ENCODE measurements at places on chromosomes 5 and 9.

DNA sequence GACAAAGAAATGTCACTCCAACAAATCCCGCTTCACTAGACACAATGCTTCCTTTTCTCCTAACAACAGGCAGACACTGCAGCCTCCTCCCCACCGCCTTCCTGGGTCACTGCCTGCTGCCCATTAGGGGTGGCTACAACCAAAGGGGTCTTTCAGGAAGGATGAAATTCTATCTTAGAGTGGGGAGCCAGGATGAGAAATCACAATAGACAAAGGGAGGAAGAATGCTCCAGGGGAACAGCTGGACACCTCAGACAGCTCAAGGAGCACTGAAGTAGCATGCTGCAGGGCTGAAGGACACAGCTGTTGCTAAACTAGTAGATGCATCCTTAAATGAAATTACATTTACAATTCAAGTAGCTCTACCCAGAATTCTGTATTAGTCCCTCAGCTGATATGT, 54.2 kb downstream of the PRELID2 start:
- DNase-seq = no peak

DNA sequence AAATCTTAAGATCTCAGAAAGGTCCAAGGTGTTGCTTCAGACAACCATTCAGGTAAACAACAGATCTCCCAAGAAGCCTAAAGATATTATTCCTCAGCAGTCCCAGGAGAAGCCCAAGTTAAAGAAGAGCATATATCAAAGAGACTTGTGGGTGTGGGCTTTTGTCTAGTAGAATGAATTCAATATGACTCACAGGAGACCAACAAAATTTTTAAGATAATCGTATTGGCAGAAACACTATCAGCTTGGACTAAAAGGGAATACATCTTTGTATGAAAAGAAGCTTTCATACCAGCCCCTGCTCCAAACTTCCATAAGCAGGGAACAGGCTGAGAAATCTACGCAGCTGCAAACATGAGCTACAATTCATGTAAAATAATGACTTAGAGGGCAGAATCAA, 10.2 kb downstream of the CTNNAL1 start:
- DNase-seq = no peak

DNA sequence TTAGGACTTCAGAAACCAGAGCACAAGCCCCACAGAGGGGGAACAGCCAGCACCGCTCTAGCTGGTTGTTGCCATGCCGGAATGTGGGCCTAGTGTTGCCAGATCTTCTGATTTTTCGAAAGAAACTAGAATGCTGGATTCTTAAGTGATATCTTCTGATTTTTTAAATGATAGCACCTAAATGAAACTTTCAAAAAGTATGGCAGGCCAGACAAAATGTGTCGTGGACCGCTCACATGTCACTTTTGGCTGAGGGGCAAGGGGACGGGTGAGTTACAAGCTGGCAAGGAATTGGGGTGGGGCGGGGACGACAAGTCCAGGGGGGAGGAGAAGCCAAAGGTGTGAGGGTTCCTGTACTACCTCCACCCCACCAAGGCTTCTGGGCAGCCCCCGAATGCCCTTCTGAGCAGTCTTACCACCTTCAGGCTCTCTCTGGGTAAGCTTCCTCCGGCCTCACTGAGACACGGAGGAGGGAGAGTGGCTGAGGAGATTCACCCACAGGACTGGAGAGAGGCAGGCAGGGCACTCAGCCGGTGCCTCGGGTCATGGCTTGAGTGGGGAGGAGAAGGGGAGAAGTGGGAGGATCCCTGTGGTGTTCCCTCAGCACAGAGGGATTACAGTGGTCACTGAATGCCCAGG, 10.3 kb downstream of the B4GALT7 start:
- no peak for DNase-seq

- DNase-seq = no peak
Observed at GRCh38 chr5:149616727-149617285, 35.5 kb downstream of the ARHGEF37 start.

- DNase-seq = no peak
Observed at GRCh38 chr9:69370430-69370829, 45.4 kb downstream of the ENTREP1 start.

DNA sequence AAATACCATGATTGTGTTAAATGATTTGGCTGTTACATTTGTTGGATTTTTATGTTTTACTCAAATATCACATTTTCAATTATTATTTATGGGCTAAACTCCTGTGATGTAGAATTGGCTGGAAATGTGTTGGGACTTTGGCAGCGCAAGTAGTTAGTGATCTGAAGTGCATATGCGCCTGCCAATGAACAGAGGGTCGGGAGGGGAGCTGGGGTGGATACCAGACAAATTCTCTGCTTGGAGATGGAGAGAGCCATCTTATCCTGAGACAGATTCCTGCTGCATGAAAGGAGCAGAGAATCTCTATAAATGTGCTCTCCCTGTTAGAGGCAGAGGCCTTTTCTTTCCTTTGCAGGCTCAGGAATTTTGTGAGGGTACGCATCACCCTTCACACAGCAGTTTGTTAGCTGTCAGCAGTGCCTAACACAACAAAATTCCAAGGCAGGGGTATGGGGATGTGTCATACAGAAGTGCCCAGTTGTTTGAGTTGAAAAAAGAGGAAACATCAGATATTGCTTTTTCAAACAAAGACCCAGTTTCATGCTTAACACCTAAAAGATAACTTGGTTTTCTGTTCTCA, 489.1 kb downstream of the CSNK1G3 start:
- DNase-seq = no peak

- DNase-seq = no peak
Observed at GRCh38 chr9:138015021-138015829, 137.6 kb downstream of the CACNA1B start.

- peak; percentile 79 for DNase-seq
Observed at GRCh38 chr5:171137768-171138525, 171.1 kb upstream of the TLX3 start.

DNA sequence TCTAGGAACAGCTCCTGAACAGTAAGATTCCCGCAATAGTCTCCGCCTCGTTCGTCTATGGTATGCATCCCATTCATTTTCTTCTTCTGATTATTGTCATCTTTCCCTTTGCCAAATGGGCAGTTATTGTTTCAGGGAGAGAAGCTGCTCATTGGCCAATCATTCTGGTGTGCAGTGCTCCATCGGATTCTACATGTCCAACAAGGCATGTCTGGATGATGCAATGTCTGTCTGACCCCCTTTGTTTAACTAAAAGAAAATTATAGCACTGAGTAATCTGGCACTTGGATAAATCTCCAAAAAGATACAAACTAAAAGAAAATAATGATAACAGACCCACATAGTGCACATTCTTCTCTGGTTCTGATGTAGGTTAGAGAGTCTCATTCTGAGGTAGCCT, 515.6 kb upstream of the DMAC1 start:
- DNase-seq = no peak

DNA sequence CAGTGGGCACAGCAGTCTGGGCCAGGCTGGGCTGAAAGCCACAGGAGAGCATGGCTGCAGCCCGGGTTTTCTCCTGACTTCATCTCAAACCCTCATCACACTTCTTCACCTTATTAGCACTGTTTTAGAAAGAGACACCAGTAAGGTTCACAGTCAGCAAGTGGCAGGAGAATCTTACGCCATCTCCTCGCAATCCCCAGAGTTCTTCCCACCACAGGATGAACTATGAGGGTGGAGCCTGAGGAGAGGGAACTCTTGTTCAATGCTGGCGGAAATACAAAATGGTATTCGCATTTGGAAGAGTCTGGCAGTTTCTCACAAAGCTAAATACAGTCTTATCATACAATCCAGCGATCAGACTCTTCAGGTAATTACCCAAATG, 14.7 kb downstream of the BICD2 start:
- DNase-seq = no peak

- DNase-seq = no peak
Observed at GRCh38 chr5:156328766-156329165, 1.8 kb downstream of the SGCD start.

GRCh38 chr5:11496137-11496719, 408.0 kb downstream of the CTNND2 start:
- no peak for DNase-seq

- no peak for DNase-seq
Observed at GRCh38 chr5:133387091-133387490, 225.2 kb downstream of the FSTL4 start.

DNA sequence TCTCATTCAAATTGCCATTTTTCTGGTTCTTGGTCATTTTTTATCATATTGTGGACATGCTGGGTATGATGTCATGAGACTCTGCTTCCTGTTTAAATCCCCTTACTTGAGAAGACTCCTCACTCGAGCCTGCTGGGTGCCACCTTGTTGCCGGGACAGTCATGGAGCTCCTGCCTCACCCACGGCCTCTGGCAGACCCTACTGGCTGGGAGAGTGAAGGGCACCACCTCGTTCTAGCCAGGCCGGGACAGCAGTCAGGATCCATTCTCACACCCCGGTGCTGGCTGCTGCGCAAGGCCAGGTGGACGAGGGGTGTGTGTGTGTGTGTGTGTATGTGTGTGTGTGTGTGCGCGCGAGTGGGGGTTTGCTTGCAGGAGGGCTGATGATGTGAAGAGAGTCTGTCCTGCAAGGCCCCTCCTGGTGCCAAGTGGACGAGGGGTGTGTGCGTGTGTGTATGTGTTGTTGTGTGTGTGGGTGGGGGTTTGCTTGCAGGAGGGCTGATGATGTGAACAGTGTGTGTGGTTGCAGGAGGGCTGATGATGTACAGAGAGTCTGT, 4.4 kb downstream of the CEP72 start:
- peak; percentile 14 for DNase-seq

GRCh38 chr9:95105519-95106287, 211.8 kb downstream of the FANCC start:
- DNase-seq = no peak

DNA sequence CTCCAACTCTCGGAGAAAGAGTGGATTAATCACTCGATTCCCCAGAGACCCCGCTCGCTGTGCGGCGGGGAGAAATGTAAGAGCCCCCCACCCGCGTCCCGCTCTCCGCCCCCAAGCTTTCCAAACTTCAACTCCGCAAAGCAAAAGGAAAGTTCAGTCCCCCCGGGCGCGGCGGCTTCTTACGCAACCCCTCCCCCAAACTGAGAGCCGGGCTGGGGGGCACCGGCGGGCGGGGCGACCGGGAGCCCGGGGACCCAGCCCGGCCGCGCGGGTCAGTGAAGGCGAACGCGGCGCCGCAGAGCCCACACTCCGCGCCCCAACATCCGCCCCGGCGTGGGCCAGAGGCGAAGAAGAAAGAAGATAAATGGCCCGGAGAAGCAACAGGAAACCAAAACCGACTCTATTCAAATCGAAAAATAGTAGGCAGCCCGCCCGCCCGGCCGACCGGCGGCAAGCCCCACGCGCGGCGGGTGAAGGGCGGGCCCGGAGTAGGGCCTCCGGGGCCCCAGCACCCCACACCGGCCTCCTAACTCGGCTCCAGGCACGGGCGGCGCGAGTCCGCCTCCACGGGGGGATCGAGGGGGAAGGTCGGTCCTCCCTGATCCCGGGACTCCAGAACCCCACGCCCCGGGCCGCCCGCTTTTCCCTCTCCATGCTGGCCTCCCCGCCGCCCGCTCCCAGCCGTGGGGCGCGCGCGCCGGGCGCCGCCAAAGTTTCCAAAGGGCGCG, 720 bp downstream of the NOTCH1 start:
- DNase-seq = peak; percentile 44

- DNase-seq = no peak
Observed at GRCh38 chr5:178769617-178770260, 39.3 kb upstream of the ZNF354A start.

- DNase-seq = peak; percentile 46
Observed at GRCh38 chr5:92402045-92402444, 1018.9 kb upstream of the ARRDC3 start.

- DNase-seq = peak; percentile 20
Observed at GRCh38 chr5:123119334-123119986, 30.4 kb downstream of the PRDM6 start.

DNA sequence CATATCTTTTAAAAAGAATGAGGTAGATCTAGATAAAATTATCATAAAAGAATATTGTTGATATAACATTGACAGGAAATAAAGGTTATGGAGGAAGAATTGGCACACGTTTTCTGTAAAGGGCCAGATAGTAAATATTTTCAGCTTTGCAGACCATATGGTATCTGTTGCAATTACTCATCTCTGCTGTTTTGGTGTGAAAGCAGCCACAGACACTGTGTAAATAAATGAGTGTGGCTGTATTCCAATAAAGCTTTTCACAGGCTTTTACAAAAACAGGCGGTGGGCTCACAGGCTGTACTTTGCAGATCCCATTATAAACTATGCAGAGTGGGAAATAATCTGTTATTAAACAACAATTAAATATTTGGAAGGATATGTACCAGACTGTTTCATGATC, 87.4 kb downstream of the SGCD start:
- no peak for DNase-seq

- DNase-seq = no peak
Observed at GRCh38 chr5:35668319-35668718, 50.7 kb downstream of the SPEF2 start.

DNA sequence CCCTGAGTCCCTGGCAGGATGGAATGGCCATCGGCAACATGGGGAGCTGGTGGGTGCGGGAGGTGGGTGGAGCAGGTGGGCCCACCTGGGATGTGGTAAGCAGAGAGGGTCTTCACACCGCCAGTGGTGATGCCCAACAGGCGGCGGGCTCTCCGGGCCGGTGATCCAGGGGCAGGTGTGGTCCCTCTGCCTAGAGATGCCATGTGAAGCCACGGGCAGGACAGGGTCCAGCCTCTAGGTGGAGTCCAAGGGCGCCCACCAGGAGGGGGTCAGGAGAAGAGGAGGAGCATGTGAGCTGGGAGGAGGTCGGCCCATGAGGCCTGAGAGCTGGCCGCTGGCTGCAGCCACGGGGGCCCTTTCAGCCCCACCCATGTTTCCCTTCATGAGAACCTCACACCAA, 221.1 kb downstream of the FANCC start:
- DNase-seq = no peak

DNA sequence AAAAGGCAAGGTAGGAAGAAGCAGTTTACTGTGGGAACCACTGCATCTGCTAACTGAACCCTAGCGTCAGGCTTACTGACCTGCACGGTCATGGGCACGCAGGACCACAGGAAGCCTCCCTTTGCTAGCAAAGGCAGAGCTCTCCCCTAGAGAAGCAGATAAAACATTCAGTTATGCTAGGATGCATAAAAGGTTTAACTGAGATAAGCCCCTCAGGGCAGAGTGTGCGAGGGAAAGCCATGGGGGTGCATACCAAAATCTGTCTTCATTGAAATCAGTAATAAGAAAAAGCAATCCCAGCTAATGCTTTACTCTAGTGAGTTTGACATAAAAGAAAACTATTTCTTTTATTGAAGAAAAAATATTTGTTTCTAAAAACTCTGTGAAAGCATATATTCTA, 2403.7 kb upstream of the C9orf72 start:
- DNase-seq = no peak

- DNase-seq = peak; percentile 84
Observed at GRCh38 chr5:134451936-134452505, 40.3 kb upstream of the CDKN2AIPNL start.

DNA sequence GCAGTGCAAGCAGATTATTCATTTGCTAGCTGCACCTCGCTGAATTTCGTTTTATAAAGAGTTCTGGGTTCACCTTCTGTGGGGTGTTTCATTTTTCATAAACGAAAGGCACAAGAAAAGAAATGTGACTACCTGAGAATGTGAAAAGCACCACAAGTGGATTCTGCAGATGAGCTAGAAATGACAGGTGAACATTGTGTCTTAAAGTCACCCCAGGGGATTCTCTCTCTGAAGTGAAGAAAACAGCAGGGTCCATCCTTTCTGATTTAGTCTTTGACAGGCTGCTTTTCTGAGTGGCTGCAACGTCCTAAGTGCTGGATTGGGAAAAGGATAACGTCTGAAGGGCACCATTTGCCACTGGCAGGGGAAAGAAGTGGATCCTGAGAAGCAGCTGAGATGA, 469.3 kb downstream of the SPATA31D1 start:
- no peak for DNase-seq

GRCh38 chr5:138869763-138870500, 5.2 kb downstream of the LRRTM2 start:
- no peak for DNase-seq
